Amniotic stem cell (primary cell): ENCODE measurements at places on chromosomes 1 and 21.

- no peak for DNase-seq
Observed at GRCh38 chr21:28356422-28356821, 636.3 kb downstream of the LTN1 start.

GRCh38 chr1:107691540-107691939 lies 273.4 kb downstream of the VAV3 start:
- DNase-seq = no peak

DNA sequence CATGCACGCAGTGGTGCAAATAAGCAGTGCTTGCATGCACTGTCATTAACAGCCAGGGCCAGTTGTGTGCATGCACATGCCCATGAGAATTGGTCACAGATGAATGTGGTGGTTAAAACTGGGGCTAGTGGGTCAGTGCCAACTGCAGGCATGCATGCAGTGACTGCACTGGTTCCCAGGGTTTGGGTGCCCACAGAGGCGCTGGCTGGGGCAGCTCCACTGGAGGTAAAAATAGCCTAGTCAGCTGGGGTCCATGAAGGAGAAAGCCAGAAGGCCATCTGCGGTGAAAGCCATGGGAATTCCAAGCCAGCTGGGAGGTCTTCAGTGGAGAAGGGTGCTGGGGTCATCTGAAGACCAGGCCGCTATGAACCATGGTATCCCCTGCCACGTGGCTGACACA lies 70.2 kb downstream of the SLC5A9 start:
- DNase-seq = no peak

DNA sequence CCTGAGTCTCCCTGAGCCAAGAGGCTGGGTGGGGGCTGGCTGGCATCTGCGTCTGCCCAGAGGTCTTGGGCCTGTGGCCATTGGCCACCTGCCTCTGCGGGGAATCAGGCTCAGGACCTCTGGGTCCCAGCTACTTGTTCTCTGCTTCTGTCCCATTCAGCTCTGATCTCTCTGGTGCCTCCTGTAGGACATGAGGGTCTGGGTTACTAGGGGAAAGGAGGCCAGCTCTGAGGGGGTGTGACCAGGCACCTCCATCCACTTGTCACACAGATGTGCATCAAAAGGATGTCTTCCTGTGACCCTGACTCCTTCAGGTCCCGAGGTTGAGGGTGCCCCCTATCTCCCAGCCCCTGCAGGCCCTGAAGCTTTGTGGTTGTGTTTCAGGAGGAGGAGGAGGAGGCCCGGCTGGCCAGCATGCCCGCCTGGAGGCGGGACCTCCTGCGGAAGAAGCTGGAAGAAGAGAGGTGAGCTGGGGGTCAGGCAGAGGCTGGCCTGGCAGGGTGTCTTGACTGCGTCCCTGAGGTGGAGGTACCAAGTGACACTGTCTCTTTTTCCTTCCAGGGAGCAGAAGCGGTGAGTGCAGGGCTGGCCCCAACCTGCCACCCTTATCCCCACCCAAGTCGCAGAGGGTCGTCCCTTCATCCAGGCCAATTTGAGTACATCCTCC lies 9.0 kb downstream of the TNFRSF25 start:
- DNase-seq = no peak

DNA sequence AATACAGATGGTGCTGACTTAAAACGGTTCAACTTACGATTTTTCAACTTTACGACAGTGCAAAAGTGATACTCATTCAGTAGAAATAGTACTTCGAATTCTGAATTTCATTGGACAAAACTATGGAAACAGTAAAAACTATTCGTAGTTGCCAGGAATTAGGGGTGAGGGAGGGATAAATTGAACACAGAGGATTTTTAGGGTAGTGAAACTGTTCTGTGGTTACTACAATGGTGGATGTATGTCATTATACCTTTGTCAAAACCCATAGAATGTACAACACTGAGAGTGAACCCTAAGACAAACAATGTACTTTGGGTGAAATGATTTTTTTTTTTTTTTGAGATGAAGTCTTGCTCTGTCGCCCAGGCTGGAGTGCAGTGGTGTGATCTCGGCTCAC lies 7.5 kb downstream of the DDR2 start:
- no peak for DNase-seq
